ENCODE measurements at places on chromosomes 4 and X. TPM values are rescaled to one million over a fixed set of nuclear protein-coding genes. Genes with fewer than 3 reads are reported as not detected.

DNA sequence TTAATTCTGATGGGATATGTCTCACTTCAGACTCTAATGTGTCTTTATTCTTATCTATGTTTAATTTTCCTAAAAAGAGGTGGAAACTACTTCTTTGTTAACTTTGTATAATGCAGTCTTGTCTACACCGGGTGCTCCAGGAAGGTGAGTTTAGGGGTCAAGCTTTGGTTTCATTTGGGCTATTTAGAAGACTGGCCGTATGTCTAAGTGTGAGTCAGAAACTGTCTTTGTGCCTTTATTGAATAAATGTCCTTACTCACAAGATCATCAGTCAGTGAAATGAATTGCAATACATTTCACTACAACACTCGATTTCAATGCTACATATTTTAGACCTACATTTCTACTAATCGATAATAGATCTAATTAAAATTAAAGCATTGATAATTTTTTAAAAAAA is 56.2 kb downstream of the PROM1 start:
- no peak for DNase-seq

DNA sequence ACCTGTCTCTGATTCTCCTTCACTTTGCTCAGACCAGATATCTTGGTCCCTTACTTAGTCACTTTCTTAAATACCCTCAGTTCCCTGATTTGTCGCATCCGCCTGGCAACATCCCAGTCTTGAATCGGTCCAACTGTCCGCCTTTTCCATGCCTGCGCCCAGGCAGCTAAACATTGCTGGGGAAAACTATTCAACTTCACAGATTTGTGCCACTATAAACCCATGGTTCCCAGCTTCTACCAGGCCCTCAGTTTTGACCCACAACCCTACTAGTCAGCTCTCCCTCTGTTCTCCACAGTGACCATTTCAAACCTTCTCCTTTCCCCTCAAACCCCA is 451 bp upstream of the FGD1 start:
- no peak for DNase-seq

- no peak for DNase-seq
These were observed 916.7 kb downstream of the TECRL start for GRCh38 chr4:63492515-63492914.

DNA sequence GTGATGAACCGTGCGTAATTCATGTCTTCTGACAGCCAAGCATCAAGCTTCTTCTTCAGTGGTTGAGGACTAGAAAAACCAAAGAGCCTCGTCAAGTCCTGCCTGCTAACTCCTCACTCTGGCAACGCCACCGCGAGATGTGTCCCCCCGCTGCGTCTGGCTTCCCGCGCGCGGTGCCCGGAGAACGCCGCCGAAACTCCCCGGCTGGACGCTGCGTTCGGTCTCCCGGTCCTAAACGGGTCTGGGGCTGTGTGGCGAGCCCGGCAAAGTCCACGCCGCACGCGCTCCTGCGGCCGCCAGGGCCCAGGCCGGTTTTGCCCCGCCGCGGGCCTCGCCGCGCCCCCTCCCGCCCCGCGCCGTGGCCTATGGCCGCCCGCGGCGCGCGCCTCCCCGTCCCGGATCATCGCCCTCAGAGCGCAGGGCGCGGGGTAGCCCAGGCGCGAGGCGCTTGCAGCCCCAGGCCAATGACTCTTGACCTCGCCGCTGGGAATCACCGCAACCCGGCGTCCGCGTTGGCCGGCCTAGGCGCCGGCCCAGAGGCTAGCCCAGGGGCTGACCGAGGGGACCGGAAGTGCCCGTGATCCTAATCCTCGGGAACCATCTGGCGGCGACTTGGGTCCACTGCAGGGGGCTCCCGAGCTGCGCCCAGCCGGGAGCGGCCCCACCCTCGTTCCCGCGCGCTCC is at the start of gene AADAT:
AADAT (minus strand) TSS at position 289 of the 684 bp plus-strand sequence; CDS start at position 23, 266 bp downstream.
- peak; percentile 79 for DNase-seq

The CSAG3 gene
- 8.9 TPM for total RNA-seq
